ENCODE measurements at places on chromosomes 1 and 21.
A peak's percentile ranks its signal among the peaks of the same experiment; 100 is the strongest.

GRCh38 chr1:111491070-111491469, 12.4 kb downstream of the ADORA3 start:
- DNase-seq = no peak

DNA sequence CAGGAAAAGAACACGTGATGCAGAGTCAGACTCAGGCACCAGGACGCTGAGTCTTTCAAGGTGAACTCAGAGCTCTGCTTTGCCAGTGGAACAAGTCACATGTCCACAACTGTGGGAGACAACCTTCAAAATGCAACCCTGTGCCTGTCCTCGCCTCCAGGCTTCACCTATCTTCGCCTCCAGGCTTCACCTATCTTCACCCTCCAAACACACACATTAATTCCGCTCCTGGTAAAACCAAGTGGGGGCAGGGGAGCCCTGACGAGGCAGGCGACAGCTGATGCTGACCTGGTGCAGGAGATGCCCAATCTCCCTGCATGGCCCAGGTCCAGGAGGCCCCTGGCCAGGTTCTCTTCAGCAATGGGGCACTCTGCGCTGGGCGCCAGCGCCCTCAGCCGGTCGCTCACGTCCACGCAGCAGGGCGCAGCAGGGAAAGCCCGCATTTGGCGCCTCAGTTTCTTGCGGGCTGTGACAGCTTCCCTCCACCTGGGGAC, 28.0 kb upstream of the LSS start:
- DNase-seq = no peak

- no peak for DNase-seq
Measured at GRCh38 chr1:32858136-32858535, 12.6 kb downstream of the FNDC5 start.

DNA sequence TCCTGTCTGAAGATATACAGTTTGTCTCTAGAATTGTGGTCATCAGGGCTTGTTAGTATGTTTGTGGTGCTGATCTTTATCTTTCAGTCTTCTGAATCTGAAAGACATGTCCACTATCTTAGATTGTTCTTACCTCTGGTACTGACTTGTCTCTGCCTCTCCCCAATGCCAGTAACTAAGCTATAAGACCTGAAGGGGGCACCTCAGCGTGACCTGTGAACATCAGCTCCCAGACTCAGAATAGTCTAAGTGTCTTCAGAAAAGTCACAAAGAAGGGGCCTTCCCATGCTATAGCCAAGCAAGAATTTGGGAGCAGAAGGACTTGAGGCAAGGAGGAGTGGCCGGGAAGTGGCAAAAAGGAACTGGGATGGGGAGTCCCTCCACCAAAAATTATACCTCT, 178.1 kb downstream of the NTNG1 start:
- DNase-seq = no peak

DNA sequence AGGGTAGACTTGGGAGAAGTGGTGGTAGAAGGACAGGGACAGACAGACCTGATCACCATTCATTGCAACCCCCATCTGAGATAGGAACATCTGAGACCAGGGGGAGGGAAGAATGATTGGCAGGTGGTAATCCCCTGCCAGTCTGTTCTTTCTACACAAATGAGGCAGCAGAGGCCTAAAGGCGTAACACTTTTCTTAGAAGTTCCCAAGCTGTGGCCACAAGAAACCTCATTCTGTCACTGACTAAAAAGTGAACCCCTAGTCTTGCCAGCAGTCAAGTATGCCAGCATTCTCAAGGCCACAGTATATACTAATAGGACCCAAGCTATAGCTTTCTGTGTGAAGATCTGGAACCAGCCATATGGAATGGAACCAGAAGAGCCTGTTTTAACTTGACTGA, 638.0 kb downstream of the KCNT2 start:
- no peak for DNase-seq

DNA sequence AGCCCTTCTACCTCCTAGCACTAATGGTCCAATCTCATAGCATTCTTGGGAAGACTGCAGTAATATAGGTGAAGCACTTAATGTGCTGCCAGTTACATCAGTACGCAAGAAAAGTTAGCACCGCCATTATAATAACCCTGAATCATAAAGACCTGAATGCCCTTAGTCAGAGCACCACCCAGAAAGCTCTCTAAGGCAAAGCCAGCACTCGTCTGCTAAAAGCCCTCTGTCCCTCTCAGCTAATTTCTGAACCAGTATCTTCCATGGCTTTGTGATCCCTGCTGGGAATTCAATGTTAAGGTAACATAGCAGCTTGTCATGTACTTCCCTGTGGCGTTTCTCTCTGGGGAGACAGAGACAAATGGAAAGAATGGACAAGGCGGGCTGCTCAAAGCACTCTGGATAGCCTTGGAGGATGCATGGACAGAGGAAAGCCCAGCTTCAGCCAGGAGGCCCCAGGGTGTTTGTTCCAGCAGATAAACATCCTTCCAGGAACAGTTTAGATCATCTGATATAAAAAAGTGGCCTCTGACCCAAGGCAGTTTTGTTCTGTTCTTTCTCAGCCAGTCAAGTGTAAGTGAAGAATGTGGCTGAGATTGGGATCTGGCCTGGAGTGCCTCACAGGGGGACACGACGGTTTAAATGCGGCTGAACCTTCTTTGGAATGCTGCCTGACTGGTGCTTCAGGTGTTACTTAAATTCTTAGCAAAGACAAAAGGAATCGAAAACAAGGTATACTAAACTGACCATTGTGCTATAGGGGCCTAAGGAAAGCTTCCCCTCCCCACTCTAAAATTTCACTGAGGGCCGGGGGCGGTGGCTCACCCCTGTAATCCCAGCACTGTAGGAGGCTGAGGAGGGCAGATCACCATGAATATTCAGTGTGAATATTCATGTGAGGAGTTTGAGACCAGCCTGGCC, 58.1 kb upstream of the VTCN1 start:
- DNase-seq = peak; percentile 41

DNA sequence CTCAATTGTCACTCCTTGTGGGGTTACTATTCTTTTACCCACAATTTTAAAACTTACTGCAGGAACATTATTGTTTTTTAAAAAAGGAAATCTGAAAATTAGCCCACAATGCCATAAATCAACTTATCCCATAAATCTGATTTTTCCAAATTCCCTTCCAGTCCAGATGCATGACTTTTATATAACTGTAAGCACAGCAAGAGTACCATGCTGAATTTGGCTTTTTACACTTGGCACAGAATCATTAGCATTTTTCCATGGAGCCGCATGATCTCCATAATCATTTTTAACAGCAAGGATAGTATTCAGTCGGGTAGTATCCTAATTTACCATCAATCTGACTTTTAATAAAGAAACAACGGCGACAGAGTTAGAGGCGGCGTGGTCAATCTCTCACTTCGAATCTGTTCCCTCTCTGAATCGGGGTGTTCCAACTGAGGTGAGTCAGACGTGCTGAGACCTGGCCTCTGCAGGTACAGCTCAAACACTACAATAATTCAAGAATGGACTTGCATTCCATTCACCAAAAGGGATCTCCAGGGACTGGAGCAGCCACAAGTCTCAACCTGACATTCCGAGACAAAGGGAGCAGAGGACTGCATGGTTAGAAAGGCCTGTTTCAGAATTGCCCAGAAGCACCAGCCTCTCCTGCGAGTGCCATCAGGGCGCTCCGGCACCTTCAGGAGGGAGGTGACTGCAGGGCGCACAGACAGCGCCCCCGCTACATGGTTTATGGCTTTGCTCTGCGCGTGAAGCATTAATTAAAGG, 48.9 kb downstream of the SLC66A1 start:
- DNase-seq = peak; percentile 98

DNA sequence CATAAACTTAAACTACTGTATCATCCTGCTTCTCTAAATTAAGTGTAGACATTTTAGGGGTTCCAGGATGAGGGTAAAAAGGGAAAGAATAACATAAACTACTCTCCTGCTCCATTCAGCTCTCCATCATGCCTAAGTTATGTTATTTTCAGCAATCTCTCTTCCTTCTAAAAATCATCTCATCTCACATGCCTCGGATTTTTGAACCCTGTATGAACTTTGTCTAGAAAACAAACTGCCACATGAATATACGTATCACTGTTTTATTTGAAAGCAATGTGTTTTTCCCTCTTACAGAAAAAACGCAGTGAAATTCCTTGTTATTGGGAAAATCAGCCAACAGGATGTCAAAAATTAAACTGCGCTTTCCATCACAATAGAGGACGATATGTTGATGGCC, 32.6 kb downstream of the ZBED6 start:
- DNase-seq = no peak

GRCh38 chr1:233005703-233006102, 55.3 kb downstream of the NTPCR start:
- DNase-seq = no peak

DNA sequence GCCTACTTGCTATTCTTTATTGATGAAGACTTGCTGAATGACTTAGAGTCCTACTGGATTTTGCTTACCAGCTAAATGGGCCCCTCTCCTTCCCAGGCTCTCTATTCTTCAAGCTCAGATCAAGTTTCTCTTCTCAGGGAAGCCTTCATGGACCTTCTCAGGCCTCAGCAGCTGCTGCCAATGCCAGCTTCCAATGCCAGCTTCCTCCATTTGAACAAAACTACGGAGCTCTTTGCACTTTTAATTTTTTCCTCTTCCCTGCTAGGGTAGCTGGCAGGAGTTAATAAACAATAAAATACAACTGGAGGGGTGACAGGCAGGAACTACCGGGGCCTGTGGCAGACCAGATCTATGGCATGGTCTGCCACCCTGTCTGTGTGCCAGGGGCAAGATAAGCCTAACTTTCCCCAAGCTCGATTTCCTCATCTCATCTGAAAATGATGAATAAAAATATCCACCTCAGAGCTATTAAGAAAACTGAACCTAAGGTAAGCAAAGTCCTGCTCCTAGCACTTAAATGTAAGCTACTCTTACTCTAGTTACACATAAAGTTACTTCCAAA, 995 bp upstream of the IPO13 start:
- no peak for DNase-seq

DNA sequence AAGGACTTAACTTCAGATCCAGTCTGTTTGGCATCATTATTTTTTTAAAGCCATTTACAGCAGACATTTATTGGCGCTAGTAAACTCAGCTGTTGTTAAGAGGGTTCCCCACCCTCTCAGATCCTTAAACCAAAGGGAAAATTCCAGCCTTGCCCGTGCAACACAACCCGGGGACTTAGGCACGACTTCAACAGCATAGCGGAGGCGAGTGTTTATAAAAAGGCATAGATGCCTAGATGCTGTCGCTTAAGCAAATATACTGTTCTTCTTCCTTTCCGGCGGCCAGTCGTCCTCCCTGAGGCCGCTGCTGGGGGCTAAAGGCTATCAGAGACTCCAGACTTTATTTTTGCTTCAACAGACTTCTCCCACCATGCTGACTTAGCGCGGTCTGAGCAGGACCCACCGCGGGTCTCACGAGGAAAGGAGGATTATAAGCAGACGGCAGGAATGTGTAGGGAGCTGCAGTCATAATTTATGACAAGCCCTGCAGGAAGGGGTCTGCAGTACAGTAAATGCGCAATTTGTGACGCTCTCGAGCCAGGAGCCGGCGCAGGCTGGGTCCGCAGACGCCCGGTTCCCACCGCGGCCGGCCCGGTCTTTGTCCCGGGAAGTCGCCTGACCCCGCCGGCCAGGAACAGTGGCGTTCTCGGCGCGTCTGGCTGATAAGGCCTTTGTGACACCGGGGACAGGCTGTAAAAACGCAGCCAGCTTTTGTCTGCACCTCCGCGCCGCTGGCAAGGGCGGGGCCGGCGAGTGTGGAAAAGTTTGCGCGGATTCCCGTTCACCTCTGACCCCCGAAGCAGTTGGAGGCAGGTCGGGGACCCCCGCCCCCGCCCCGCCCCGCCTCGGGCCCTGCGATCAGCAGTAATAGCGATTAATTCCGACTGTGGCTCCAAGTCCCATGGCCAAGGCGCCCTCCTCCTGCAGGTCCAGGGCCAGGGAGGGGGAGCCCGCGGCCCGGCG, 61.2 kb upstream of the ARHGEF16 start:
- DNase-seq = no peak

GRCh38 chr1:45393718-45394302, 53.6 kb upstream of the MUTYH start:
- peak; percentile 55 for DNase-seq

DNA sequence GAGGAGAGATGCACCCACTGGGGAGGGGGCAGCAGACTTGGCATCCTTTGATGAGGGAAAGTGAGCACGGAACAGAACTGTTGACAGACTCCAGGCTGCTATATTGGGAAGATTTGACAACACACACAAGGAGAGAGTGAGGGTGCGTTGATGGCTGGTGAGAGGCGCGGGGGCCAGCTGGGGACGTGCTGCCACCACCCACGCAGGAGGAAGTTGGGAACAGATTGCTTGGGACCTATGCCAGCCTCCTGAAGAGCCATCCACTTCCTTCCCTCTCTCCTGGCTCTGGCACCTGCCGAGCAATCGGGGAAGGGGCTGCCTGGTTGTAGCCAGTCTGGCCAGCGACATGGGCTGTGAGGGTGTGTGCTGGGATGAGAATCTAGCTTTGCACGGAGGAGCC, 223.7 kb upstream of the CSF3R start:
- no peak for DNase-seq
